ENCODE measurements at places on chromosomes 7 and 10.

DNA sequence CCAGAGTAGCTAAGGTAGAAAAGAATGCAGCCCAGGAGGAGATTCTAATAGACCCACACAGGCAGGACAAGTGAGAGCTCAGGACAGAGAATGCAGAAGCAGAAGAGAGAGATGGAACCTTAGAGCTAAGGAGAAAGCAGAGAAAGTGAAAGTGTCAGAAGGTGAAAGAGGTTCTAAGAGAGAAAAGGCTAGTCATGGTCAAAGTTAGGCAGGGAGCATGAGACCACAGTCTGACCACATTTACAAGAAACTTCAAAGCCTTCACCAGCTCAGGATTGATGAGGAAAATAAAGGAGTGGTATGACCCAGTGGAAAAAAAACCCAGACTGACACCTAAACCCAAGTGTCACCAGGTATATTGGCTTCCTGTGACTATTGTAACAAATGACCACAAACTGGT, 131.8 kb upstream of the WDR11 start:
- no peak for DNase-seq

DNA sequence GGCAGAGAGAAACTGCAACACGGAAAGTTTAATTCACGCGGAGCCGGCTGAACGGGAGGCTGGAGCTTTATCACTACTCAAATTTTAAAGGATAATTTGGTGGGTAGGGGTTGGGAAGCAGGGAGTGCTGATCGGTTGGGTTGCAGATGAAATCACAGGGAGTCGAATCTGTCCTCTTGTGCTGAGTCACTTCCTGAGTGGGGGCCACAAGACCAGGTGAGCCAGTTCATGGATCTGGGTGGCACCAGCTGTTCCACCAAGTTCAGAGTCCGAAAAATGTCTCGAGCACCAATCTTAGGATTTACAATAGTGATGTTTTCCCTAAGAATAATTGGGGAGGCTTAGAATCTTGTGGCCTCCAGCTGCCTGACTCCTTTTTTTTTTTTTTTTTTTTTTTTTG, 3.6 kb upstream of the PRAP1 start:
- no peak for DNase-seq

GRCh38 chr10:64537928-64538327, 1016.7 kb downstream of the REEP3 start:
- no peak for DNase-seq

DNA sequence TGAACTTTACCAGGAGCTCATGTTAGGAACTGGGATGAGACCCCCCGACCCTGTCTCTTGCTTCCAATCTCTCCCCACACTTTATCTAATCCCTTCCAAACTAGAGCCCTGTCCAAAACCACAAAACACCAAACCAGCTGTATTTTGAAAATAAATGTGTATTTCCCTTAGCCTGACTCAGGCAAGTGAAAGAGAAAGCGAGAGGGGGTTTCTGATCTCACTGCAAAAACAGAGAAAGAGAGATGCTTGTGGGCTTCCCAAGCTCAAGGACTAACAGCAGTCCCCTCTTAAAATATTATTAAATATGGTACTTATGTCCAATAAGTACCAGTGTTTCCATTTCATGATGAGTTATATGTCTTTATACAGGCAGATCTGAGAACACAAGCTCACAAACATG, 122.0 kb downstream of the AGMO start:
- DNase-seq = no peak

GRCh38 chr7:44077061-44077460, 5.3 kb downstream of the POLM start:
- DNase-seq = no peak

- no peak for DNase-seq
Measured at GRCh38 chr10:35961501-35961900, 319.4 kb upstream of the FZD8 start.

DNA sequence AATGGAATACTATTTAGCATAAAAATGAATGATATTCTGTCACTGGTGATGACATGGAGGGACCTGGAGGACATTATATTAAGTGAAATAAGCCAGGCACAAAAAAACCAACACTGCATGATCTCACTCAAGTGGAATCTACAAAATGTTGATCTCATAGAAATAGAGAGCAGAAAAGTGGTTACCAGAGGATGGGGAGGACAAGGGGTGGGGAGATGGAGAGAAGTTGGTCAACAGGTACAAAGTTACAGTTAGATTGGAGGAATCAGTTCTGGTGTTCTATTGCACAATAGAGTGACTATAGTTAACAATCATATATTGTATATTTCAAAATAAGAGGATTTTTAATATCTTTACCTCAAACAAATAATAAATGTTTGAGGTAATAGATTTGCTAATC, 24.7 kb upstream of the SLC18A3 start:
- DNase-seq = no peak

DNA sequence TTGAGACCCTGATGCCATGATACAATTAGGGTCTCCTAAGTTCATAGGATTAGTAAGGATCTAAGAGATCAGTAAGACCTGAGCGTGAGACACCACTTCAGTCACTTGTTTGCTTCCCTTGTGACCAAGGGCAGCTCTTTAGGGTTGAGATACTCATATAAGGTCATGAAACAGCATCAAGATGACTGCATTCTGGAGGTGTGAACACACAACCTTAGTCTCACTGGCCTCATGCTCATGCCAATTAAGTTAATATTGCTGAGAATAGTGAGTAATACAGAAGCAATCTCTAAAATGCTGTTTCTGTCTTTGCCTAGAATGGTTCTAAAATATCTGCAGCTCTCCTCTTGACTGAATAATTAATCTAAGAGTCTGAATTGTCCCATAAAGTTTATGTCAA, 39.6 kb upstream of the KLHL7 start:
- DNase-seq = no peak

- DNase-seq = no peak
Measured at GRCh38 chr7:1248143-1248915, 15.7 kb downstream of the UNCX start.

- no peak for DNase-seq
Measured at GRCh38 chr10:11328264-11329061, 283.0 kb downstream of the USP6NL start.

DNA sequence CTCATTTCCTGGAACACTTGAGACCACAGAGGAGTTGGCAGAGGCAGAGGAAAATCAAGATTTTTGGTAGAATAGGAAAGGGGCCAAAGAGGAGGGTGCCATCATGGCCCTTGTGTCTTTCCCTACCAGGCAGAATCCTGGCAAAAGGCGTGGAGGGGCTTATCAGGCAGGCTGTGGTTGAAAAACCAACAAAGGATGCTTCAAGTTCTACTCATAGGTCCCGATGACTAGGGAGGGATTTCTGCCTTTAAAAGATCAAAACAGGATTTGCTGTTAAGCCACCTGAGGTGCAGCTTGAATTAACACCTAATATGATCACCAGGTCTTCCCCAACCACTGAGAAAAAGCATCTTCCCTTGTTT, 45.7 kb downstream of the BPGM start:
- DNase-seq = no peak

GRCh38 chr10:11677480-11677879, 64.7 kb upstream of the ECHDC3 start:
- no peak for DNase-seq

- no peak for DNase-seq
Measured at GRCh38 chr10:94677691-94678090, 5.8 kb upstream of the CYP2C18 start.

DNA sequence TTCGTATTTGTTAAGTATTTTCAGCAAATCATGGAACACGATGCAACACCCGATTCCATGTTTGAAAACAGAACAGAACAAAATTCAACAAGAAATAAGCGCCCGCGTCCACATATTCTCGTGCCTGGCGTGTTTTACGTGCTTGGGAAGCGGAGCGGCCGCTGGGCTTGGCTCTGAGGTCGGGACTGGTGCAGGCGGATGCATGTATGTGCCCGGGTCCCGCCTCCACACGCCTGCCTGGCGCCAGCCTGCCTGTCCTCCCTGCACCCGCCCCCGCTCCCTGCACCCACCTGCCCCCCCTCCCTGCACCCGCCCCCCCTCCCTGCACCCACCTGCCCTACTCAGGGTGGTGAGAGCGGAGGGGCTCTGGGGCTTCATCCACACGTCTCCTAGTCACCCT, 454.5 kb downstream of the DNAJB6 start:
- no peak for DNase-seq

- no peak for DNase-seq
Measured at GRCh38 chr7:67854221-67855178, 857.9 kb downstream of the TYW1 start.

- DNase-seq = no peak
Measured at GRCh38 chr7:140212100-140212881, 35.5 kb upstream of the KDM7A start.

GRCh38 chr10:130202984-130203621, 66.9 kb downstream of the GLRX3 start:
- no peak for DNase-seq

GRCh38 chr7:116724560-116725231, 52.7 kb downstream of the MET start:
- DNase-seq = no peak

DNA sequence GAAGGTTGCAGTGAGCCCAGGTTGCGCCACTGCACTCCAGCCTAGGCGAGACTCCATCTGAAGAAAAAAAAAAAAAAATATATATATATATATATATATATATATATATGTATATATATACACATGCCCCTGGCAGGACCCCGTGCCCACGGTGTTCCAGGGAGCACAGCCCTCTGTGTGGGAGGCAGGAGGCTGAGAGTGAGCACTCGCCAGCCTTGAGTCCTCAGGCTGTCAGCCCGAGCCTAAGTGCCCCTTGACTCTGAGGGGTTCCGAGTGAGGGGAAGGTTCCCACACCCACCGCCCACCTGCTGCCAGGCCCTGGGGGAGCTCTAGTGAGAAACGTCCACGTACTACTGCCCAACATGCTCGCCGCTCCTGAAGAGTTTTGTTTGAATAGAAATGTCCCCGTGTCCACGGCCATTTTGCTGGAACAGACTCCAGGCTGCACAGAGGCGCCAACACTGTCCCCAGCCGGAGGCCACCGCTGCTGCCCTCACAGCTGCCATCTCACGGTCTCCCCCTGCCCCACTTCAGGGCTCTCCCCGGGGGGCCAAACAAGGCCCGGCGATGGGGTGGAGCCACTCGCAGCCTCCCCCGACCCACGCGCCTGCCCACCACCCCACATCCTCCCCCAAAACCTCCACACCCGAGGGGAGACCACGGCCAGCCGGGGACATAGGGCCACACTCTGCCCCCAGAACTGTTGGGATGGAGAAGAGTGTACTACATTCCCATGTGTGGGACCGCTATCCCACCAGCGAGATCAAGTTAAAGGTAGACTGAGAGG, 62.8 kb upstream of the EBF3 start:
- DNase-seq = no peak

GRCh38 chr7:114148779-114149178, 230.0 kb upstream of the PPP1R3A start:
- no peak for DNase-seq

DNA sequence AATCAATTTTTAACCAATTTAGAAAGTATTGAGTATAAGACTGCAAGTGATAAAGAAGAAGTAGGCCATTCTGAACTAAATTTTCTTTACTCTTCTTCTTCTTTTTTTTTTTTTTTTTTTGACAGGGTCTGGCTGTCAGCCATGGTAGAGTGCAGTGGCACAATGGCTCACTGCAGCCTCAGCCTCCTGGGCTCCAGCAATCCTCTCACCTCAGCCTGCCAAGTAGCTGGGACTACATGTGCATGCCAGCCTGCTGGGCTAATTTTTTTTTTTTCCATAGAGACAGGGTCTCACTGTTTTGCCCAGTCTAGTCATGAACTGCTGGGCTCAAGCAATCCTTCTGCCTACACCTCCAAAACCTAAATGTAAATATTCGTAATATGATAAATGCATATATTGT, 63.2 kb downstream of the DGKB start:
- no peak for DNase-seq

GRCh38 chr10:58291538-58292174, 22.7 kb downstream of the CISD1 start:
- DNase-seq = no peak

- no peak for DNase-seq
Measured at GRCh38 chr7:30717181-30717580, 34.8 kb upstream of the INMT start.

DNA sequence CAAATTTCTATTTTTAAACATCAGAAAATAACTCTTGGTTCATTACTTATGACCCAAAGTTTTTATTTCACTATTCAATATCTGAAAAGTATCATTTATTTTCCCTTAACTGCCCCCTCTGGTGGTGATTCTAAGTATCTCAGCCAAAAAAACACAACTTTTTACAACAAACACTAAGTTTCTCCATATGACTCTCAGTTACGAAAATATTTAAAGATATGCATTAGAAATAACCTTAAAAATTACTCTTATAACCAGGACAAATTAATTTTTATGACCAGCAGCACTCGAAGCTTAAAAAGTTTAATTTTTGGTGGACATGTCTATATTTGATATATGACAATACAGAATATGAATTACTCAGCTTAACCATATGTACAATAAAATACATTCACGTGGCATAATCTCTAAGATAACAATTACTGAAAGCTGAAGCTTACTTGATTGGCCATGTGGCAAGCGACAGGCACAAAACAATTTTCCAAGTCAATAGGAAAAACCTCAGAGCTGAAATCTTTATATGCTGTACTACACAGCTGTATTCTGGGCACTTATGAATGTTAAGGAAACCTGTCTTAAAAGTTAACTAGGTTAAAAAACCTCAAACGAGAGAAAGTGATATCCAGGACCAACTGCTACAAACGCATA, 2.3 kb downstream of the HNRNPA2B1 start:
- no peak for DNase-seq

DNA sequence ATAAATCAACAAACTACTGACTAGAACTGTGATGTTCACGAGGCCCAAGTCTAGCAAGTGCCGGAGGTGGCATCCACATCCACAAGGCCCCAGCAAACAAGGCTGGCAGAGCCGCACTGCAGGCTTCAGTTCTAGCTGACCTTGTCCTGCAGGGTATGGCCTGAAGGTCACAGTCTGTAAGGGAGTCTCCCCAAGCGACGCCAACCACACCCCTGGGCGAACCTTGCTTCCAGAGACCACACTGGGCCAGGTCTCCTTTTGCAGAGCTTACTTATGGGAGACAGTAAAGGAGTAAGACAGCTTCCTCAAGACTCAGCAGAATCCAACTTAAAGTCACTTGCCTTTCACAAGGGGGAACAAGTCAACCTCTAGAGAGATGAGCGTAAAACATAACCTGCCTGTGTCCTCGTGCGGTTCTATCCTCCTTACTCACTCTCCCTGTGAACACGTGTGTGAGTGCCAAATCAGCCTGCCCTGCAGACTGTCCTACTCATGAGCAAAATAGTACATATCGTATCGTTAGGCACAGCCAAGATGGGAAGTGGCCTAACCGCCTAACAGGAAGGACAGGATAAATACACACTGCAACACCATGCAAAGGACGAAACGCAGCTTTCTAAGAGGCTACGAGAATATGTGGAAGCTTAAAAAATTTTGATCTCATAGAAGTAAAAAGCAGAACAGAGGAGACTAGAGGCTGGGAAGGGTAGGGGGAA, 22.7 kb downstream of the FAM53B start:
- DNase-seq = no peak

DNA sequence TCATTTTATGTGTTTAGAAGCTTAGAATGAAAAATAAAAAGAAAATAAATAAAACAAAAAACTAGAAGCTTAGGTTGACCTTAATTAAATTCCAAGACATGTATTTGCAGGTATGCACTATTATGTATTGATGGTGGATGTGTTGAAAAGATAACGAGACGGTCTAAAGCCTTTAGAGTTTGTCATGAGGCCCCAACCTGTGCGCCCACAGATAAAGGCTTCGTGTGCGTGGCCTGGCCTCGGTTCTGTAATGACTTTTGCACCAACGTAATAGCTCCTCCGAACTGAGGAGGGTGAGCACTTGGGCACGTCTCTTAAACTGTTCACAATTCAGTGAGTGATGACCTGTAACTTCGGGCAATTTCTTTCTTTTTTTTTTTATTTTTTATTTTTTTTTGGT, 43.7 kb upstream of the NCAPG2 start:
- no peak for DNase-seq

GRCh38 chr10:8485032-8485431, 430.5 kb downstream of the GATA3 start:
- DNase-seq = no peak

All from stimulated activated CD8-positive, alpha-beta memory T cell treated with anti-CD3 and anti-CD28 coated beads, Interleukin-4, amount 100 ng/mL, for 1 hour (primary cell).